Astrocyte of the cerebellum (primary cell): ENCODE measurements at places on chromosomes 4 and X.

GRCh38 chr4:152243896-152244595, 291.8 kb downstream of the FBXW7 start:
- DNase-seq = no peak

- no peak for DNase-seq
These were observed 511.5 kb downstream of the GLUD2 start for GRCh38 chrX:121558886-121559285.

DNA sequence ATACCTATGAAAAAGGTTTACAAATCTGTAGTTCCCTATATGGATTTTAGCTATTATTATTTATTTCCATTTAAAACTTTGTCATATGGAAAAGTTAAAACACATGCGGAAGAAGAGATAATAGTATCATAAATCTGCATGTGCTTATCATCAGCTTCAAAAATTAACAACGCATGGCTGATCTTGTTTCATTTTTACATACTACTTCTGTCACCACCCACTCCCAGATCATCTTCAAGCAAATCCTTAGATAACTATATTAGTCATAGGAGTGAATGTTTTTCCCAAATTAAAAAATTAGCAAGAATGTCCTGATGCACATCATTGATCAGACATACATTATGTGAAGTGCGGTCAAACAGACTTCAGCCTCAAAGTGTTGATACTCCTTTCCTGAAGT, 24.6 kb upstream of the MOB1B start:
- no peak for DNase-seq

- no peak for DNase-seq
These were observed 45.5 kb upstream of the RBPJ start for GRCh38 chr4:26275281-26275680.

GRCh38 chr4:16026160-16026761, 57.6 kb downstream of the PROM1 start:
- peak; percentile 60 for DNase-seq

DNA sequence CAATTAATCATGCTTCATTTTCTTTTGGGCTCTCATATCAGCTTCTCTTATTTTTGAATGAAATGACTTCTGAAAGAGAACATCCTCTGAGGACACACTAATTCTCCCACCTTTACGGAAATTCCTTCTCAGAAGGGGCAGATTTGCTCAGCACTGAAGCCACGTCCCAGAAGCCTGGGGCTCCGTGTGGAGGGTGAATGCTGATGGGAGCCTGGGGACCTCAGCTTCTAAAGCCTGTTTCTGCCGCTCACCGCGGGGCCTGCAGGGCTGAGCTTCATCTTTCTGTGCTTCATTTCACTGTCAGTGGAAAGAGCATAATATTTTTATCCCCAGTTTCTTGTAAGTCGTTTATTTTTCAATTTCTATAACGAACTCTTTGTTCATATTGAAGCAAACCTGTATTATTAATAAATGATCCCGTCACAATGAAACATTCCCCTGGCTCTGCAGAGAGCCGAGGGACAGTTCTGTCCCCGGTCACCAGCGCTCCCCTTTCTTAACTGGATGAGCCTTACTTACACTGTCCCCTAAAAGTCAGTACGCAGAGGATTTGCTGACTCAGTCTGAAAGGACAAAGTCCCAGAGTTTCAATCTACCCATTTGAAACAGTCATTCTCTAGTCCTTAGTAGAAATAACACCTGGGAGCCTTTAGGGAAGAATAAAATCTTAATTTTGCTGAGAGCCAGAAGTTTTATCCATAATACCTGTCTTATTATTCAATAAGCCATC, 364.6 kb upstream of the FAT1 start:
- no peak for DNase-seq

GRCh38 chr4:83781434-83781833, 245.5 kb downstream of the GPAT3 start:
- no peak for DNase-seq

DNA sequence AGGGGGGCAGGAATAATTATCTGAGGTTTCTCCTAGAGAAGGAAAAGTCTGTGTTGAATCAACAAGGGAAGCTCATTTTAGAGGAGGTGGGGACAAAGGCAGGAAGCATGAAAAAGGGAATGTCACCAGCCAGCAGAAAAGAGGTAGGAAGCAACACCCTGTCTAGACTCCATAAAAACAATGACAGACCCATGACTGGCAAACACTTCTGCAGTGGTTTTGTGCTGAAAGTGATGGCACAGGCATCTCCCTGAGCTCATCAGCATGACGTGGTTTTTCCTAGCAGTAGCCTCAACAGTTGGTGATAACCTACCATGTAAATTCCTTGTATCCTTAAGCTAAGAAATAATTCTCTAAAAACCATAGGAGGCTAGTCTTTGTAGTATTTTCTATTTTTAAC, 110.7 kb upstream of the GALNT7 start:
- DNase-seq = no peak

GRCh38 chrX:97740886-97741285, 857.2 kb downstream of the RPA4 start:
- no peak for DNase-seq

- no peak for DNase-seq
These were observed 102.8 kb downstream of the C4orf51 start for GRCh38 chr4:145782756-145783155.

- no peak for DNase-seq
These were observed 577.8 kb downstream of the SH3BGRL start for GRCh38 chrX:81779701-81780100.

- no peak for DNase-seq
These were observed 20.9 kb upstream of the PRSS12 start for GRCh38 chr4:118373614-118374255.

DNA sequence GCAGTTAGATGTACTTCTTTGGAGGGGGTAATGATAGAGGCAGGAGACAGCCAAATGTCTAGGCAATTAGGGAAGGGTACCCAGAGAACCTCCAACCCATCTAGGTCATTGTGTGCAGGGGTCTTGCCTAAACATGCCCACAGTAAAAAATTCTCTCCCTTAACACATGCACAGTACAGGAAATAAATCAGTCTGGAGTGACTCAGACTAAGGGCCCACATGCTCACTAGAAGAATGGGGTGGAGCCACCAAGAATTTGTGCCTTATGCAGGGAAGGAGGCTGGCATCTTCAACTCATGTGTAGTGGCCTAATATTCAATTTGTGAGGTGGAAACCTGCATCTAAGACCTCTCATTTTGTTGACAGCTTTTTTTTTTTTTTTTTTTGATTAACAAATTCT, 945.3 kb upstream of the GRIA3 start:
- no peak for DNase-seq

DNA sequence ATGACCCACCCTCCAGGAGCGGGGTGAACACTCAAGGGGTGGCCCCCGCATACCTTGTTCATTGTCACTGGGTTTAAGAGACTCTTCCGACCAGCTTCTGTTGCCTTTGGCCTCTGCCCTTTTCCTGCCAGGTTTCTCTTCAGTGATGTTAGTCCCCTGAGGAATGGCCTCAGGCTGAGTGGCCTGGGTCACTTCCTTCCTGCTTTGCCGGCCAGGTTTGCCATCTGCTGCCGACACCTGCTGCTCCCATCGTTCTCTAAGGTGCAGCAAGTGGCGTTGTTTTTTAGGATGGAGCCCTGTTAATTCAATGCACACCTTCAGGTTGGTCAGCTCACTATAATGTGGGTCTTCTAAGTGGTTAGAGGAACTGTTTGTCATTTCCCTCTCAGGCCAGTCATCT, 34.2 kb downstream of the BCOR start:
- DNase-seq = no peak

- peak; percentile 34 for DNase-seq
These were observed 179.6 kb upstream of the NOCT start for GRCh38 chr4:138835832-138836533.

DNA sequence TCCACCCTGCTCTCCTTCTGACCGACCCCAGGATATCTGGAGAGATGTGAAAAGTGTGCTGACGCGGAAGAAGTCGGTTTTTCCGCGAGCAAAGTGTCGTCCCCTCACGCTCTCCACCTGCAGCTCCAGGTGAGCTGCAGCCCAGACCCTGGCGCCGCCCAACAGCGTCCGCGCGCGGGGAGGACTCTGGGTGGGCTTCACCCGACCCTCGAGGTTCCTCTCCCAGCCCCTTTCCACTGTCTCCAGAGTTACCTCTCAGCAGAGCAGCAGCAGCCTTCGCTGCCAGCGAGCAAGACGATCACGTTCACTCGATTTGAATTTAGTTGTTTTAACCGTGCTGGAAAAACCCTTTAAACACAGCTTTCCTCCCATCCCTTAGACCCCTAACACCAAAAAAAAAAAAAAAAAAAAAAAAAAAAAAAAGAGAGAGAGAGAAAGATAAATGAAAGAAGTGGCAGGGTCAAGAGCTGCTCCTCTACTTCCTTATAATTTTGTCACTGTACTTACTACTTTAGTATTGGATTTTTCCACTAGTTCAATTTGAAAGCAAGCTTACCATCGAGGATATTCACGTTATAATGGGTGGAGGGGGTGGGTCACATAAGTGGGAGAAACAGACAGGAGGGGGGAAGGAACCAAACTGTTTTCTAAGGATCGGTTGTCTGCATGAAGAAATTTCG, 758 bp upstream of the NR3C2 start:
- no peak for DNase-seq

- DNase-seq = no peak
These were observed 81.7 kb downstream of the HS6ST2 start for GRCh38 chrX:132876523-132877338.

DNA sequence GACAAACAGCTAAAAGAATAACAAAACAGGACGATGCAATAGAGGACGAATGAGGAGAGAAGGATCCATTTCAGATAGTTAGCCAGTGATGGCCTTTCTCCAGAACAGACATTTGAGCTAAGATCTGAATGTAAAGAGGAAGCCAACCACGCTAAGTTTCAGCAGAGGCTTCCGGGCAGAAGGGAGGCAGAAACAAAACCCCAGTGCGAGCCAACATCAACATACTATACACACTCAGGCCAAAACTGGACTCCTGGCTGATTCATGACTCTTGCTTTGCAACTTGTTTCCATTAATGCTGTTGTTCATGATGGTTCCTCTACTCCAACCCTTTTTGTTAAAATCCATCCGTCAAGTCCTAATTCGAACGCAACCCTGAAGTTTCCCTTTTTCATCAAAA, 730.3 kb downstream of the TRIML1 start:
- DNase-seq = no peak

DNA sequence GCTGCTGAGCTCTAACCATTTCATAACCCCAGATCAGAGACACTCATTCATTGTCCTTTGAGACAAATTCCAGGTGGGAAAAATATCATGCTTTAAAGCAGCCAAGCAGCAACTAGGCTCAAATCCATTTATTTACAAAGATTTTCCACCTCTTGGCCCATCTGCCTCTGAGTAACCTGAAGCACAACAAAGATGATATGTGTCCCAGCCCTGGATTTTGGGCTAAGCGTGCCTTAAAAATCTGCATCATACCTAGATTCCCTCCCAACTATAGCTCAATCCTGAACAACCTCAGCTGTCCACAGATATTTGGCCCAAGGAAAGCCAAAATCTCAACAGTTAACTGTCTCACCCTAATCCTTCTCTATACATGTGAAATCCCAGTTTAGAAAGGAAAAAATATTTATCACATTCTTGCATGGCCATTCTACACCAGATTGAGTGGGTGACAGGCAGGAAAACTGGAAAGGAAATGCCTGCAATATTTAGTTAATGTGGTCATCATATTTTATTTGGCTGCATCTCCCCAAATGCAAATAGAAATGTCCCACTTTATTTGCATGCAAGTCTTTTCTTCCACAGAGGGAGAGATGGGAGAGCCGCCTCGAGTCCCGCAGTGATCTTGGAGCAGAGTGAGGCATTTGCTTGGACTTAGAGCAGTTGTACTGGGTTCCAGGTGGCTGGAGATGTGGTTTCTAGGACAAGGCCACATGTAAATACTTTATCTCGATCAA, 146.4 kb upstream of the EOLA2 start:
- peak; percentile 54 for DNase-seq

- no peak for DNase-seq
These were observed 271.4 kb upstream of the SLC7A11 start for GRCh38 chr4:138513535-138513934.

DNA sequence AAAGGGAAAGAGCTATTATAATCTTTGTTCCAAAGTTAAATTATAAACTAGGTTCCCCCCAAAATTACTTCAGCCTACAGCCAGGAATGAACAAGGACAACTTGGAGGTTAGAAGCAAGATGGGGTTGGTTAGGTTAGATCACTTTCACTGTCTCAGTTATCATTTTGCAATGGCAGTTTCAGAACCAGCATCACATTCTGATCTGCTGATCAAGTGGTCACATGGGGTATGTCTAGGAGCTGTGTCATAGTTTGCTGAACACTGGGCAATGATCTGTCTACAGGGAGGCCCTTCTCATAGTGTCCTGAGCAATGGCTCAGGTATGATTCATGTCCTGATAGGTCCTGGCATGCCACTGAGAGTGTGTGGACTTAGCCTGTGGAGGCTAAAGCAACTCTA, 41.6 kb upstream of the XIAP start:
- no peak for DNase-seq

- DNase-seq = no peak
These were observed 121.9 kb downstream of the GLRA3 start for GRCh38 chr4:174707051-174707676.

GRCh38 chrX:31287861-31288260, 216.0 kb upstream of the FTHL17 start:
- DNase-seq = no peak

GRCh38 chr4:6665320-6665654, 24.8 kb downstream of the MRFAP1 start:
- DNase-seq = no peak

DNA sequence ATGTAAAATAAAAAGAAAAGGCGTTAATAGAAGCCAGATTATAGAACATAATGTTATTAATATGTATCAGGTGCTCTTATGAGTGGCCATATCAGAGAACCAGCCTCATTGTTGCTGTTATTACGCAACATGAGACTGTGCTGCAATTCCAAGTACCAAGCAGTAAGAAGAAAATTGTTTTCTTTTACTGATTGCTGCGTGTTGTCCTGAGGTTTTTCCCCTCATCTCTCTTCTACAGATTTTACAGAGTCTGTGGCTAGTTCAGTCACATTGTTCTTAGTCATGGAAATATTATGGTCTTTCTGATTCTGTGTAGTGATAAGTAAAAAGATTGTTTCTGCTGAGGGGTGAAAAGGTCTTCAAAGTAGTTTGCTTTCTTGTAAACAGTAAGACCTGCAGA, 55.9 kb downstream of the NPNT start:
- no peak for DNase-seq

DNA sequence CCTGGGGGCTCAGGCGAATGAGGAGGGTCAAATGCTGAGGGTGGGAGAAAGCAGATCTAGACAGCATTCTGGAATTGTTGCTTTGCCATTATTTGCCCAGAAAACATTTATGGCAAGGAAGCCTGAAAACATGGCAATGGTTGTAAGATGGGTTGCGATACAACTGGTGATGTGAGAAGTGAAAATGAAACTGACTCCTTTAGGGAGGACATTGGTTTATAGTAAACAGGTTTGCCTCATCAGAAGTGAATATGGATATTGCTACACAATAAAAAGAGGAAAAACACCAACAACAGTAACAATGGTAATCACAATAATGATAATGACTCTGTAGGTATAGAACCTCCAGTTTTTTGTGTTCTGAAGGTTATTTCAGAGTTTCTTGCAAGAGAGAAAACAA, 107.0 kb upstream of the TBC1D9 start:
- no peak for DNase-seq

- DNase-seq = peak; percentile 22
These were observed 14.5 kb downstream of the SLC2A9 start for GRCh38 chr4:10006601-10007435.

- no peak for DNase-seq
These were observed 1.1 kb downstream of the MORF4L2 start for GRCh38 chrX:103685396-103685795.
